ENCODE measurements at places on chromosomes 1 and 21.

DNA sequence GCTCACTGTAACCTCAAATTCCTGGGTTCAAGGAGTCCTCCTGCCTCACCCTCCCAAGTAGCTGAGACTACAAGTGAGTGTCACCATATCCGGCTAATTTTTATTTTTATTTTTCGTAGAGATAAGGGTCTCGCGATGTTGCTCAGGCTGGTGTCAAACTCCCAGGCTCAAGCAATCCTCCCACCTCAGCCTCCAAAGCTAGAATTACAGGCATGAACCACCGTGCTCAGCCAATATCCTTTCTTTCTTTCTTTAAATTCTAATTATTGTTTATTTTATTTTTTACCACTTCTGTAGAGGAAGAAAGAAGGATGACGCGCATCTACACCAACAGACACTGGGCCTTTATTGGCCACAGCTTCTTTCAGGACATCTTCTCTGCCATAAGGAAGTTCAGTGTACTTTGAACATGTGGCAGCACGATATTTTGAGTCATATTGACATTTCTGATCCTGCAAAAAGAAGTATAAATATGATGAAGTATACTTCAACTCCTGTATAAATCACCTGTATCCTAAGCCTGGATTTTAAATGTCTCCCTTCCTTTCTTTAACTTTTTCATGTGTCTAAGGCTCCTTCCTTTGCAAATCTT, 15.8 kb downstream of the CTSS start:
- no peak for DNase-seq

DNA sequence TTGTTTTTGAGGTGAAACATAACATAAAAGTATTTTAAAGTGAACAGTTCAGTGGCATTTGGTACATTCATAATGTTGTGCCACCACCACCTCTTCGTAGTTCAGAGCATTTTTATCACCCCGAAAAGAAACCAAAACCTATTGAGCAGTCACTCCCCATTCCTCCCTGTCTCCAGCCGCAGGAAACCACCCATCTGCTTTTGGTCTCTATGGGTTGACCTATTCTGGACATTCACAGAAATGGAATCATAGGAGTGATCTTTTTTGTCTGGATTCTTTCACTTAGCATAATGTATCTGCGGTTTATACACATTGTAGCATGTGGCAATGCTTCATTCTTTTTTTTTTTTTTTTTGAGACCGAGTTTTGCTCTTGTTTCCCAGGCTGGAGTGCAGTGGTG, 141.2 kb downstream of the VPS13D start:
- no peak for DNase-seq

DNA sequence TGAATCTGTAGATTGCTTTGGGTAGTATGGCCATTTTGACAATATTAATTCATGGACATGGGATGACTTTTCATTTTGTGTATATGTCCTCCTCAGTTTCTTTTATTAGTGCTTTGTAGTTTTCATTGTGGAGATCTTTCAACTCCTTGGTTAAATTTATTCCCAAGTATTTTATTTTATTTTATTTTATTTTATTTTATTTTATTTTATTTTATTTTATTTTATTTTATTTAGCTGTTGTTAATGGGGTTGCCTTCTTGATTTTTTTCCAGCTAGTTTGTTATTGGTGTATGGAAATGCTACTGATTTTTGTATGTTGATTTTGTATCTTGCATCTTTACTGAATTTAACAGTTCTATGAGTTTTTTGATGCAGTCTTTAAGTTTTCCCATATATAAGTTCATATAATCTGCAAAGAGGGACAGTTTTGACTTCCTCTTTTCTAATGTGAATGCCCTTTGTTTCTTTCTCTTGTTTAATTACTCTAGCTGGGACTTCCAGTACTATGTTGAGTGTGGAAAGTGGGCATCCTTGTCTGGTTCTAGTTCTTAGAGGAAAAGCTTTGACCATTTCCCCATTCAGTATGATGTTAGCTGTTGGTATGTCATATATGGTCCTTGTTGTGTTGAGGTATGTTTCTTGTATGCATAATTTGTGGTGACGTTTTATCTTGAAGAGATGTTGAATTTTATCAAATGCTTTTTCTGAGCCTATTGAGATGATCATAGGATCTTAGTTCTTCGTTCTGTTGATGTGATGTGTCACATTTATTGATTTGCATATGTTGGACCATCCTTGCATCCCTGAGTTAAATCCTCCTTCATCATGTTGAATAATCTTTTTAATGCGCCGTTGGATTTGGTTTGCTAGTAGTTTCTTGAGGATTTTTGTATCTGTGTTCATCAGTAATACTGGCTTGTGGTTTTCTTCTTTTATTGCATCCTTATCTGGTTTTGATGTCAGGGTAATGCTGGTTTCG, 14.3 kb downstream of the CEPT1 start:
- no peak for DNase-seq

DNA sequence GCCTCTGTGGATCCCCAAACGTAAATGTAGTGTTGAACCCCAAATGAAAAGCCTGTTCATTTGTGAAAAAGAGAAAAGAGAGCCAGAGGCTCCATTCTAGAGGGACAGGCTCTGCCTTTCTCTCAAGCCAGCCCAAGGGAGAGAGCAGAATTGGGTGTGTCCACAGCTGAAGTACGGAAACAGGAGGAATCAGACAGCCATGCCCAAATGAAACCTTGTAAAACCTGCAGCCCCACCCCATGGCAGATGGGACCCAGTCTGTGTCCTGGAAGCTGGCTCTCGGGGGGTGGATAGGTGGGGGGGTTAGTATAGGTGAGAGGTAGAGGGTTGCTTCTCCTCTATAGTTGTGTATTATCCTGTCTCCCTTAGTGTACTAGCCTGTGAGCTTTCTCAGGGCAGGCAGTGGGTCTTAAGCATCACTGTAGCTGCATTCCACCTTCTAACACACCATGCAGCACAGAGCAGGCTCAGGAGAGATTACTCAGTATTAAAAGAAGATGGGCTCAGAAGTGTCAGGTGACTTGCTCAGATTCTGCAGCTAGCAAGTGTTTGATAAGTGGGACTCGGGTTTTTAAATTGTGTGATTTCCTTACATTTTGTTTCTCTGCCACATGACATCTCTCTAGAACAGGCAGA, 67.4 kb upstream of the SIPA1L2 start:
- no peak for DNase-seq

- no peak for DNase-seq
These were observed 9.8 kb downstream of the FBXO42 start for GRCh38 chr1:16342331-16343062.

- DNase-seq: no peak
These were observed 141.1 kb upstream of the SAMSN1 start for GRCh38 chr21:14687268-14687625.

DNA sequence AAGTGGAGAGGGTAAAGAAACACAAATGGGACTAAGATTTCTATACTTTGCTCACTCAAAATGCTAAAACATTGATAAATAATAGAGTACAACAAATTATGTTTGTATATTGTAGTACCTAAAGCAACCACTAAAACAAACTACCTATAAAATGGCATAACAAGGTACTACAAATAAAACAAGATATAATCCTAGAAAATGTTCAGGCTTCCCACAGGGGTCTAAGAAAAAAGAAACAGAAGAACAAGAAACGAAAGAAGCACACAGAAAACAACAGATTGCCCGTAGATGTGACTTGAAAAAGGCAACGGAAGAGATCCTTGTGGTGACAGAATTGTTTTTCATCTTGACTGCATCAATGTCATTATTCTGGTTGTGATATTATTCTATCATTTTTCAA, 63.3 kb upstream of the ADGRL4 start:
- DNase-seq: no peak

- DNase-seq: no peak
These were observed 30.5 kb downstream of the ENO1 start for GRCh38 chr1:8847990-8848389.

DNA sequence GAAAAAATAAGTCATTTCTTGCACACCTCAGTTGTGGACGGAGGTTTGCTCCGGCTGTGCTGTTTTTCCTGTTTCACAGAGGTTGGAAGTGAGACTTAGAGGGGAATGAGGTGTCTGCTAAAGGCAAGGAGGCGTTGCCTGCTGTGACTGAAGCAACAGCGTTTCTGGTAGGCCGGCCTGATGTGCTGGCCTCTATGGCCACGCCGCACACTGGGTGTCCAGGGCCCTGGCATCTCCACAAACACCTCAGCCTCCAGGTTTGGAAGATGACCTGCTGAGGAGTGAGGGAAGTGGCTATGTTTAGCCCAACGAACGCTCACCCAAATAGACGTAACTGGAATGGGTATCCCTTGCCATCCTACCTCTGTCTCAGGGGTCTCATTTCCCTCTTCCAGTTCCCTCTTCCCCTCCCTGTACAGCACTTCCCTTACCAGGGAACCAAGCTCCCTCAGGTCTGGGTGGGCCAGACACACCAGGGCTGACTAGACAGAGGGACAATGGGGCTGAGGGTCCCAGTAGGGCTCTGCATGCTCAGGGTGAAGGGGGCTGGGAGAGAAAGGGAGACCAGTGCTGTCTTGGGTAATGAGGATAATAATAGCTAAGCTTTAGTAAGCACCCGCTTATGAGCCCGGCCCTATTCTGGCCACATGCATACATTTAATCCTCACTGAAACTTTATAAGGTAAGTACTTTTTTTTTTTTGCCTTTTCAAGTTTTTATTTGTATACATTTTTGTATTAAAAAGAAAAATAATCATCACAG, 11.9 kb downstream of the CACNA1S start:
- no peak for DNase-seq

- DNase-seq: no peak
These were observed 326.8 kb downstream of the HHAT start for GRCh38 chr1:210655511-210655910.

- peak; percentile 13 for DNase-seq
These were observed 32.9 kb downstream of the DUSP10 start for GRCh38 chr1:221708987-221709386.

DNA sequence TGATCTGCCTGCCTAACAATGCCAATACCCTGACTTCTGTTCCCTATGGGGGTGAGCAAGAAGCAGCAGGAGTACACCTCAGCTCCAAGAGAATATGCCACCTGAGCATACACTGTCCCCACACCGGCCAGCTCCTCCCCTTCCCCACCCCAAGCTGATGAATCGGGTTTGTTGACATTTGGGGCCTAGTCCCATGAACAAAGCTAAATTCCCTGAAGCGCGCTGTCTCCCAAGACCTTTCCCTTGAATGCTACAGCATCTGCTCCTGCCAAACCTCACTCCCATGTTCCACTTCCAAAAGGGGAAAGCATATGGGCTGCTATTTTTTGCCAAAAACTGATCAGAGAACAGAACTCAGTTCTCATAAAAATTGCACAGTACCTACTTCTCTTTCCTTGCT, 220.4 kb upstream of the CAMK1G start:
- DNase-seq: no peak

GRCh38 chr1:160429702-160430535, 29.6 kb downstream of the VANGL2 start:
- DNase-seq: no peak

- no peak for DNase-seq
These were observed 172.9 kb downstream of the DISC1 start for GRCh38 chr1:231799363-231799986.

DNA sequence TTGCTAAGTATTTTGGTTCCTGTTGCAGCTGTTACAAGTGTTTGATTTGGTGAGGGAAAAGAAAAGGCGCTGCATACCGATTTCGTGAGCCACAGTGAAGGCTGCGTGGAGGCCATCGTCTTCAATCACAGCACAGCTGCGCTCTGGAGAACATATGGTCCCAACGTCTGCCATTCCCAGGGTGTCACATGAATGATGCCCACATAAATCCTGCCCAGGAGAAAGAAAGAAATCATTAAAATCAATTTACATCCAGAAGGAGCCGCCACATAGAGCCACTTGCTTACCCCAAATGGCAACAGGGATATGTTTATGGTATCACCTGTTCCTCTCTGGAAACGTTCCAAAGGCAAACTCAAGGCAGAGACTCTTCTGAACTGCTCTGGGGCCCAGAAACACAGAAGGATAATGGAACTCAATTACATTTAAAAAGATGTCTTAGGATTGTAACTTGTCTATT, 12.2 kb downstream of the ADAMTS5 start:
- no peak for DNase-seq

DNA sequence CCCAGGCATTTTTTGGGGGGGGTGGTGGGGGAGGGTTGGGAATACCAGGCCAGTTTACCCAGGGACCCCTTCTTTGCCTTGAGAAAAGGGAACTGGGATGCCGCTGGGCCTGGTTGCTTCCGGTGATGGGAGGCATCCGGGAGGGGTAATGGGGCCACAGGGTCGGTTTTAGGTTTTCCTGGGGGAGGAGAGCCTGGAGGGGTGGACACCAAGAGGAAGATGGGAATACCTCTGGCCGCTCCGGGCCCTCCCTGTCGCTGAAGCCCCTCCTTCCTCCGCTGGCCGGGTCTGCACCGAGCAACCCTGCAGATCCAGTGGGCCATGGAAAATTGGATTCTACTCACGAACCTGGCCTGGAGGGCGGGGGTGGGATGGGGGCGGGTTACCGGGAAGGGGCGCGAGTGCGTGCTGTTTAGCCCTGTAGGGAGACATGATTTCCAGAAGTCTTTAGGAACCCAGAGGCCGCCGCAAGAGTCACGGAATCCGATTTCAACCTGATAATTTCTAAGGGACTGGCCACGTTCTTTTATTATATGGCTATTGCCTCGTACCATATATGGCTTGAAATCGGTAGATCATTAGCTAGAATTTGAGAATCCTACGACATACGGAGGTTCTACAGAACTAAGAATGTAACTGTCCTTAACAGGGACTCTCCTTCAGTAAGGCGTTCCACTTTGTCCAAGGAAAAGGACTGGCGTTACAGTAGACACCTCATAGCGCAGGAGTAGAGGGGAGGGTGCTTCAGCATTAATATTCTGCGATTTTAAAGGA, 749 bp downstream of the AKIRIN1 start:
- no peak for DNase-seq

DNA sequence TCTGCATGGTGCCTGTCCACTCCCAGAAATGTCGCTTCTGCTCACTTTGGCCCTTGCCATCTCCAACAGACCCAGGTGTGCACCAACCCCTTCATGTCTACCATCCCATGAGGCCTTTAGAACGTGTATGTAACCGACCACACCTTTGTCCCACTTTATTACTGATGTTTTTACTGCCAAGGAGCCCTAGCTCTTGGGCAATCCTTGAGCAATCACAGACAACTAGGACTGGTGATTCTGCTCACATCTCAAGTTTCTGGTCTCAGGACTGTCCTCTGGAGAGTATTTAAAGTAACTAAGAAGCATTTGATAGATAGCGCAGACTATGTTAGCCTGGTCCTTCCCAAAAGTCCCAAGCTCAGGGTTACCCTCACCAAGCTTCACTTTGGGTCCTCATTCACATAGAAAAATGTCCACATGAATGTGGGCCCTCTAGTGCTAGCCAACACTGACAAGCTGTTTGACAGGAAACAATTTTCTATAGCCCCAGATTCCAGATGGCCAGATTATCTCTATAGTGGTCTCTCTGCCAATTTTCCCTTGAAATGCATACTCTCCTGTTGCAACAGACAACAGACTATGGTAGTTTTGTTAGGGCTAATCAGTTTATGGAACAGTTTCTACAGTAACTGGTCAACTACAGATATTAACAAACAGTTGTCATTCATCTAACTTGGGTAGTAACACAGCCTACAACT, 6.9 kb upstream of the TMEM81 start:
- no peak for DNase-seq
